ENCODE measurements at places on chromosomes 16 and 17.

- DNase-seq: no peak
Measured at GRCh38 chr17:62321451-62321850, 58.9 kb upstream of the EFCAB3 start.

DNA sequence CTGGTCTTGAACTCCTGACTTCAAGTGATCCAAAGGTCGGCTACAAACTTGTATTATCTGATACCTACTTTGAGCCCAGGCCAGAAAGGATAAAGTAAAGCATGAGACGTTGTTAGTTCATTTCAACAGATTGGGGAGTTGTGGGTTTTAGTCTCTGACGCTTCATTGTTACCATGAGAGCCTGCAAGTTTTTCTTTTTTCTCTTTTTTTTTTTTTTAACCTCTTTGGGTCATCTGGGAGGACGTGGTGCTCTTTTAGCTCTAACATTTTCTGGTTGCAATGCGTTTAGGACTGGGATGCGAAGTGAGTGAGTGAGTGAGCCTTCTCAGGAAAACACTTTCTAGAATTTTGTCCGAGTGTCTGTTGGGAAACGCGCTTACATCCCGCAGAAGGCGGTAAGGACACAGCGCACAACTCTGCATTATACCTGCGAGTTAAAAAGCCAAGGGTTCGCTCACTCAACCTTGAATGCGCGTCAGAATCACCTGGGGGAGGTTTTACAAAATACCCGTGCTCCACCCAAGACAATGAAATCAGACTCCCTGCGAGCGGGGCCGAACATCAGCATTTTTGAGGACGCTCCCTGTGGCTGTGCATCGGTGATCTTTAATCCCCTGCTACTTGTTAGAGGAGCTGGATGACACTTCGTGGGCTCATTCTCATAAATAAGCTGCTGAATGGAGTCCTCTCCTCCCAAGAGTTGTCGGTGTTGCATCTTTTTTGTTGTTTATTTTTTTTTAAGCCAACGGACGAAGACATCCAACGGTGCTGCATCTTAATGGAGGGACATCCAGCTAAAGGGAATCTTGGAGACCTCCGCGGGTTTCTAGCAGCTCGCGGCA lies 629 bp upstream of the RNF135 start:
- DNase-seq: peak; percentile 46

GRCh38 chr17:47621293-47622179 lies 28.2 kb upstream of the KPNB1 start:
- DNase-seq: no peak

- DNase-seq: no peak
Measured at GRCh38 chr17:73814075-73814474, 169.8 kb upstream of the SDK2 start.

- no peak for DNase-seq
Measured at GRCh38 chr17:80925688-80926335, 65.8 kb upstream of the CHMP6 start.

- no peak for DNase-seq
Measured at GRCh38 chr17:61456061-61456681, 3.9 kb downstream of the TBX4 start.

DNA sequence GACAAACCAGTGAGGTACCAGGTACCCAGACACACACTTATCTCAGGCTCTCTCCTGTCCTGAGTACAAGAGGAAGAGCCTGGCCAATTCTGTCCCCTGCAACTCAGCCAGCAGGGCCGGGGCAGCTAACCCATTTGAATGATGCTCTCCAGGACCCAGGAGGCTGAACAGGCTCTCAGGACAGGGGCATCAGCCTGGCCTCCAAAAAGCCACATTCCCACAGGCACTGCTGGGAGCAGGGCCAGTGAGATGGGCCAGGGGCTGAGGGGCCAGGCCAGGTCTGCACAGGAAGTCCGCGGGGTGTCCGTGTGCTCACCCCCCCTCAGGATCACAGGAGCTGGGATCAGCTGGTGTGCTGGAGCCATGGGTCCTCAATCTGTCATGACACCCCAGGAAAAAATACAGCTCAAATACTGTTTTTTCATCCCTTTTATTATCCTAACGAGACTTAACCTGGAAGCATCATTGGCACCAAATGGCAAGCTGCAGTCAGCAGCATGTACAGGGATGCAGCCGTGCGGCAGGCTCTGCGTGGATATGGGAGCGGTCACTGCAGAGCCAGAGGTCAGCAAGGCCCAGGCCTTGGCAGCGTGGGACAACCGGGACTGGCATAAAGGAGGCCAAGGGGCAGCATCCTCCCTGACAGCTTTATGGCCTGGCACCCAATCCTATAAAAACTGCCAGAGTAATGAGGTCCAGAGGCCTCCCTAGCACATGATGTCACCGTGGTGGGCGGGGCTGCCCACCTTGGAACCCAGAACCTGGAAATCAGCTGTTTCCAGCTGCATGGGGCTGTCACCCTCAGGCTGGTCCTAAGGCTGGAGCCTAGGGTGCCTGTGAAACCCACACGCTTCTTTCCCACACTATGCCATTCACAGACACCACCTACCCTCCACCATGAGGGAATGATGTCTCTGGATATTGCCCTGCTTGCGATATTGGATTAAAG lies 276.7 kb downstream of the C16orf95 start:
- DNase-seq: no peak

DNA sequence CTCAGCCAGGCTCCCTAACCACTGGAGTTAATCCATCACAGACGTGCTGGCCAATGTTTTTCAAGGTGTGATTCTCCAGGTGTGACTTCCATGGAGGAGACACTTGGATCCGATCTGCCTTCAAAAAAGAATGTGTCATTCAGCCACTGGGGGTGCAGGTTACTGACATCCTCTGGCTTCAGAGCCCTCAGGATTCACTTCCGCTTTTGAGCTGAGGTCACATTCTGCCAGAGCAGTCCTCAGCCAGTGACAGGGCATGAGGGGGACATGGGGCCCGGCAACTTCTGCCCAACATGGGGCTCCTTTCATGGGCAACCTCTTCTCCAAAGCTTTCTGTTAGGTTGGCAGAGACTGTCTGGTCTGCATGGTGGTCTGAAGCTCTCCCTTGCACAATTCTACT lies 81.4 kb downstream of the GRIN2A start:
- no peak for DNase-seq

DNA sequence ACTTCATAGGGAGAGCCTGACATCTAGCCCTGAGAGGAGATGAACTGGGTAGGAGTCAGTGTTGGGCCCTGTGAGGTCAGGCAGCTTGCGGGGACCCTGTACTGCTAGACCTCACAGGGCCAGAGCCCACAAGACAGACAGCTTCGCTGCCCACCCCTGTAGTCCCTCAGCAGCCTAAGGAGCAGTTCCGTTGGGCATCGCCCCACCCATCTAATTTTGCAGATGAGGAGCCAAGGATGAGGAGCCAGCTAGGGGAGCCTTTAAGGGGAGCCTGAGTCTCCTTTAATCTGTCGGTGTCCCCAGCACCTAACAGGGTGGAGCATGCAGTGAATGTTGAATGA lies 755 bp upstream of the TUFM start:
- DNase-seq: no peak

DNA sequence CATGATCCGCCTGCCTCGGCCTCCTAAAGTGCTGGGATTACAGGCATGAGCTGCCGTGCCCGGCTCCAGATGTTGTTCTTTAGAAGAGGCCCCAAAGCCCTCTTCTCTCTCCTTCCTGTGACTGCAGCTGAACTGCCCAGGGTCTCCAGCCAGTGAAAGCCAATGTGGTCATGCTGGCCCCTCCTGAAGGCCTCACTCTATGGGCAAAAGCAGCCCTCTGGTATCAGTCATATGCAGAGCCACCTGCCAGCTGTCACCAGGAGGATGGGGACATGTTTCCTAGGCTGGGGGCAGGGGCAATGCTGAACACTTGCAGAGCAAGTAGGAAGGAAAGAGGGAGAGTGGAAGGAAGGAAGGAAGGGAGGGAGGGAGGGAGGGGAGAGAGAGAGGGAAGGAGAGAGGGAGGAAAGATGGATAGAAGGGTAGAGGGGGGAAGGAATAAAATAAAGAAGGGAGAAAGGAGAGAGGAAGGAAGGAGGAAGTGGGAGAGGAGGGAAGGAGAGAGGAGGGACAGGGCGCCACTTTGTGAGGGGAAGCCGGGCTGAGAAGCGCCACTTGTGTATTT lies 36.0 kb downstream of the SOCS3 start:
- no peak for DNase-seq

DNA sequence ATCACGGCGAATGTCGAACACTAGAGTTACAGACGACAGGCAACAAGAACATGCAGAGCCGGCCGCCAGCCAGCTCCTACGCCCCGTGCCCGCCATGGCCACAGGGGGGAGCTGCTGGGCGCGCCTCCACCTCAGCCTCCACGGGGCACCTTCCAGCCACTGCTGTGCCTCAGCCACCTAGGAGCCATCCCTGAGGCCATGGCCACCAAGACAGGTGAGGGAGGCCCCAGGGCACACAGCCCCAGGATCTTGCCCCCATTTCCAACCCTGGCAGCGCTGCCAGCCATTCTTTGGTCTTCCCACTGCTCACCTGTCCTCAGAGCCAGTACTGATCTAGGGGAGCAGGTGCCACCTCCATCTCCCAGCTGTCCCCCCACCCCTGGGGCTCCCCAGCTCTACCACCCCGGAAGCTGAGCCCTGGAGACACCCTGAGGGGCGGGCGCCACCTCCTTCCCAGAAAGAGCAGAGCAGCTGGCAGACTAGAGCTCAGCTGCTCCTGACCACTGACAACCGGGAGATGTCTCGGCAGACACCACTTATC lies 11.8 kb downstream of the GNPTG start:
- DNase-seq: peak; percentile 68

DNA sequence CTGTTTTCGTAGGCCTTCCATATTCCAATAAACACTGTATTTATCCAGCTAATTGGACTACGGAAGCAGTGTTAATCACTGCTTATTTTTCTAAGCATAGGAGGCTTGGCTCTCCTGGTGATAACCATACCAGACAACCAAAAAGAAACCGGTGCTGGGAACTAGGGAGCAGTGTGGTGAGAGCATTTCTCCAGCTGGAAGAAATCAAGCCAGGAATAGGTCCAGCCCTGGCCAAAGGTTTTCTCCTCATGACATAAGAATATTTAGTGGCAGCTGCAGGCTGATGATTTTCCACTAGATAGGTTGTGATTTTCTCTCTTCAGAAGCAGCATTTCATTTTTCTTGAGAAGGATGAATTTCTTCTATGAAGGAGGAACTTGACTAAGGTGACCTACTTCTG lies 141.5 kb downstream of the TRIM37 start:
- DNase-seq: no peak

GRCh38 chr16:80689487-80689886 lies 114.9 kb downstream of the CDYL2 start:
- no peak for DNase-seq

DNA sequence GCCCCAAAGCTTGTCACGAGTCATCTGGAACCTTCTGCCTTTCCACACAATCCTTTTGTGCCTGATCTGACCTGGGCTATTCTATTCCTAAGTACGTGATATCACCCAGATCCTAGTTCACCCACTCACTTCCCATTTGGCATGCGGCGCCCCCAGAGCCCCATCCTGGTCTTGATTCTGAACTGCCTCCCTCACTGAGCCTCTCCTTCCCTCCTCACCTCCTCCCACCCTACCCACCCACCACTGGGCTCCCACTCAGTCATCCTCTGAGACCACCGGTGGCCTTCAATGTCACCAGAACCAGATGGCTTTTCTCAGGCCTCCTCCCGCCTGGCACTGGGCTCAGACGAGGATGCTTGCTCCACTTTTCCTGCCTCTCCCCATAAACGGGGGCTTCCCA lies 18.5 kb downstream of the WDR45B start:
- DNase-seq: no peak

GRCh38 chr17:43874293-43874692 lies 27.3 kb downstream of the CD300LG start:
- no peak for DNase-seq

DNA sequence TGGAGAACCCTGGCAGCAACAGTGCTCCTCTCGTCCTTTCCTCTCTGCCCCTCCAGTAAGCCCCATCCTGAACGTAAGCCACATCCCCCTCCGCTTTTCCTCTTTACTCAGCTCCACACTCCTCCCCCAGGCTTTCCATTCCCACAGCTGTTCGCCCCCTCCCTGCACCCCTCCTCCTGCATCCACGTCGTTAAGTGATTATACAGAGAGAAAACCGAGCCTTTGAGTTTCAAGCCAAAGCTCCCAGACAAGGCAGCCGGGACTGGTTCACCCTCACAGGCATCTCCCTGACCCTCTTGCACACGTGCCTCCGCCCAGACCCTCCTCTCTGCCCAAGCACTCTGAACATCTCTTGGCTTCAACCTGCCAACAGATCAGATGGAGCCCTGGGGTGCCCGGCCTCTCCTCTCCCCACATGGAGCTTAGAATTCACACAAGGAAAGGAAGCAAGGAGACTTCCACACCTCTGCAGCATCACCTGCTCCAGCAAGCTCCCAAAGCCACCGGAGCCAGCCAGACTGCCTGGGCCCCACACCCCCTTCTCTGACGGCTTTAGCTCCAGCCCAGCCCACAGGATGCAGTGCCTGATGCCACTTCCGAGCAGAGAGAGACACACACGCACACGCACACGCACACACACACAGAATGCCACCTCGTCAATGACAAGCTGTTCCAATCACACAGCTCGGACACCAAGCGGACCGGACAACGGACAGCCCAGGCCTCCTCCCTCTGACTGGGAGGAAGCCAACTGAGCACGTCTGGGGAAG lies 99.9 kb upstream of the CCL2 start:
- DNase-seq: no peak

DNA sequence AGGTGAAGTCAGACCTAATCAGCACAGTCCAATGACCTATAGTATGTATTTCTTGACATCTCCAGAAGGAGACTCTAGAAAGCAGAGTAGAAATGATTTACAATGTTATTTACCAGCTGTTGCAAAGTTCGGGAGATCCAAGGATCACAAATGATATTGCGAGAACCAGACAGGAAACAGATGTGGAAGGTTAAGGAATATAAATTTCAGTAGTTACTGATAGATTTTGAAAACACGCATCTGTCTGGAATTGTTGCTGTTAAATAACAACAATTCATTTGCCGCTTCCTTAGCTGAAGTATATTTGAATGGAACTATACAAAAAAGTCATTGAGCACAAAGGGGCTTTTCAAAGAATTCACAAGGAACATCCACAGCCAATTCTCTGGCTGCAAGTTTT lies 72.0 kb downstream of the STXBP4 start:
- no peak for DNase-seq

DNA sequence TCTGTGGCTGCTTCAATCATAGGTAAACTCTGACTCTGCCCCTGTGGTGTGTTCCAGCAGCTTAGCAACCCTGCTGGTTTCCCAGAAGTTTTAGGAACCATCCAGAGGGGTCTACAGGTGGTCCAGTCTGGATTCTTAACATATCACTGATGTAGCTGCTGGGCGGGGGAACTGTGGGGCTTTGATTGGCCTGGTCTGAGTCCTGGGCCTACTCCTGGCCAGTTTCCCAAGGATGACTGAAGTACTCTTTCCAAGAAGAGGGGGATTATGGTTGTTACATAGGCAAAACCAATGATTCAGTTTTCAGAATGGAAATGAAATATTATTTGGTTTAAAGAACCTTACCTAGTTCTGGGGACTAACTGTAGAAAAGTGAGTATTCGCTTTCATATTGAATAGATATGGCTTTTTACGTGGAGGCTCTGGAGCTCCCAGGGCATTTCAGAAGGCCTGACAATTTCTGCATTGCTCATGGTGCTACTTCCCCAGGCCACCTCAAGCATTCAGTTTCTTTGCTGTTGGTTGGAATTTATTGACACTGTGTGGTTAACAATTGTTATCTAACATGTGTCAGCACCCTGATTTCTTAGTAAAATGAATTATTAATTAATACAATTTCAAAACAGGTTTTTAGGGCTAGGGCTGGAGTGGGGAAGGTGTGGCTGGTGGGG lies 38.4 kb downstream of the EPN2 start:
- DNase-seq: no peak

- no peak for DNase-seq
Measured at GRCh38 chr16:26762594-26762993, 304.1 kb upstream of the C16orf82 start.

GRCh38 chr17:15194859-15195277 lies 70.3 kb downstream of the PMP22 start:
- DNase-seq: no peak

GRCh38 chr16:29641561-29641960 lies 21.5 kb upstream of the SPN start:
- DNase-seq: peak; percentile 88
